ENCODE measurements at places on chromosomes 1 and 21.

GRCh38 chr1:187226396-187226795 is 397.6 kb downstream of the PLA2G4A start:
- no peak for DNase-seq

DNA sequence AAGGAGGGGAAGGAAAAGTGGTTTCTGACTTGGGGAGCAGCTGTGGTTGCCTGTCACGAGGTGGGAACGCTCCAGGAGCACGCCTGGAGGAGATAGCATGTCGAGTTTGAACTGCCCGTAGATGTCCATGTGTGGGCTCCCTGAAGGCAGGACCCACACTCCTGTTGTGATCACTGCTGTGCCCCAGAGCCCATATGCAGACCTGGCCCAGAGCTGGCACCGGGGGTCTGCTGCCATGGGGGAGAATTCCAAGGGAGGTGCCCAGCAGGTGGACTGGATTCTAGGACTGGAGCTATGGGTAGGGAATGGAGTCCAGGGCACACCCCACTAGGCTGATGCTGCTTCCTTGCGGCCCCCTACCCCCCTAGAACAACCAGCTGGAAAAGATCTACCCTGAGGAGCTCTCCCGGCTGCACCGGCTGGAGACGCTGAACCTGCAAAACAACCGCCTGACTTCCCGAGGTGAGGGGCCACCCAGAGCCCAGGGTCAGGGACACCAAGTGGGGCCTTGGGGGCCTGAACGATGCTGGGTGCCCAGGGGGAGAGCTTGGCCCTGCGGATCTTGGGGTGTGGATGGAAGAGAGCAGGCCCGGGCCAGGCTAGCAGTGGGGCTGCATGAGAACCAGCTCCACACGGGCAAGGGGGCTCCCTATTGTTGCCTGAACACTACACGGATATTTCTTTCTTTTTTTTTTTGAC is 9.3 kb downstream of the PODN start:
- DNase-seq: no peak

DNA sequence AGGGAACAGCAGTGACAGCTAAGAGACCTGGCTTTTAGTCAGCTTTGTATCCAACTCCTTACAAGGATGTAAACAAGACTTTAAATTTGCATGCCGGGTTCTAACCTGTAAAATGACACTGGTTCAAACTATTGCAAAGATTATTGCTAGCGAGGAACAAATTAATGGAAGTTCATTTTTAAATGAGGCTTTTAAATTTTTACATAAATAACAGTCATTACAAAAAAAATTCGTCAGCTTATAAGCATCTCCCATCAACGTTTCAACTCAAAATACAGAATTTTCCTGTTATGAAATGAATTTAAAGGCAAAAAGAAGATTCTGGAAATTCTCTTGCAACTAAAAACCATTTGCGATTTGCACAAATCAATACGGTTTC is 668 bp downstream of the KIF14 start:
- no peak for DNase-seq

- DNase-seq: no peak
Observed at GRCh38 chr1:228687587-228687986, 47.7 kb upstream of the RHOU start.

- no peak for DNase-seq
Observed at GRCh38 chr1:205650241-205650640, 18.4 kb upstream of the ELK4 start.

DNA sequence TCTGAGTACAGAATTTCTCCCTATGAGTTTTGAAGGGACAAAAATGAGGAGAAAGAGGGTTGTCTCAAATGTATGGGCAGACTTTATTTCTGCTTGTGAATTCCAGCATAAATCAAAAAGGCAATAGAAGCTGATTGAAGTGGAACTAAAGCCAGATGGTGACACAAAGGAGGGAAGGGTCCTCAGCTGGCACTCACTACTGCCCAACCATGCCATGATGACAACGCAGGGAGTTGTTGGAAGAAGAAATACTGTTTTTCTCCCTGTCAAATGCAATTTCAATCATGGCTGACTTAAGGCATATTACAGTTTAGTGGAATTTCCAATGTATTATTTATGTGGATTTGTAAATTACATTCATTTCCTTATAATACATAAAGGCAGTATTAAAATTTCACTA is 805.8 kb downstream of the ADGRL2 start:
- no peak for DNase-seq

DNA sequence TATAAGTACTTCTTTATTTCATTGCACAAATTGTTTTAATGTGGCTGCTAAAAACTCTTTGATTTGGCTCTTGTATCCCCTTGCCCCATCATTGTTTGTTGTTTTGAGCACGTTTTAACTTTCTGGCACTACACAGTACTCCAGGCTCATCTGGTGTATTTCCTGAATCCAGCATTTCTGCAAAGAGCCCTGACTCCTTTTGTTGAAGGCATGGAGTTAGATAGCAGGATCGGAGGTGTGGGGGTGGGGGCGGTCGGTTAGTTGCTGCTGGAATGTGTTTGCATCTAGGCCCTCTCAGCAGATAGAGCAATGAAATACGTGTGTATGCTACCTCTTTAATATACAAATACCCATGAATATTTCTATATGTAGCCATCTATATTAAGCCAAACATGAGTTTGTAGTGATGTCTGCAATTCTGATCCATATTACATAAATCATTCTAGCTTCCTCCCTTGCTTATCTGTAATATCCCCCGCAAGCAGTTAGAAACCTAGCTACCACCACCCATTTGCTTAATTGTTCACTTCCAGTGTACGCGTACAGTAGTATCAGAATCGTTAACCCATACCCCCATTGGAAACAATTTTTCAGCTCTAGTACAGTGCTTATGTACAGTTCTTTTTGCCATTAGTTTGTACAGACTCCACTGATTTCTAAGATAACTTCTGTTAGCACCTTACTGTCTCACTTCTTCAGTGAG is 106.0 kb downstream of the NOS1AP start:
- no peak for DNase-seq

DNA sequence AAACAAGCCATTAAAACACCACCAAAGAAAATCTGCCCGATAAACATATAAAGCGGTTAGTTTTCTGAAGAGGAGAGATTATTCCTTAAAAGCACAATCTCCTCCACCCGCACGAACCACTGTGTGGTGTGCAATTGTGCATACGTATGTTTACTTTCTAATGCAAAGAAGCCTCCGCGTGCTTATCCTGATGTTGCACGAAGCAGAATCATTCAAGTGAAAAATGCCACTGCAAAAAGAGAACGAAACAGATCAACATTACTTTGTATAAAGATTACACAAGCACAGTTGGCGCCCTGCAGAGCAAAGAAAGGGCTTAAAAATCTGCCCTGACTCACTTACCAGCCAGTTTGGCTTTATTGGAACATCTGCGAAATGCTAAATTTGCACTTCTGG is 166.8 kb downstream of the ZNF281 start:
- DNase-seq: no peak
